ENCODE measurements at places on chromosomes 7 and 10. TPM values are rescaled to one million over a fixed set of nuclear protein-coding genes. Genes with fewer than 3 reads are reported as not detected.

The ADCYAP1R1 gene
- polyA plus RNA-seq: 0.75 TPM

The MLXIPL gene
- polyA plus RNA-seq: 4.8 TPM

The NRCAM gene
- 27.3 TPM for polyA plus RNA-seq

The MYH16 gene
- polyA plus RNA-seq: 0.20 TPM

The SPDYE11 gene
- polyA plus RNA-seq: 1.6 TPM

The SPAM1 gene
- polyA plus RNA-seq: 0.10 TPM

DNA sequence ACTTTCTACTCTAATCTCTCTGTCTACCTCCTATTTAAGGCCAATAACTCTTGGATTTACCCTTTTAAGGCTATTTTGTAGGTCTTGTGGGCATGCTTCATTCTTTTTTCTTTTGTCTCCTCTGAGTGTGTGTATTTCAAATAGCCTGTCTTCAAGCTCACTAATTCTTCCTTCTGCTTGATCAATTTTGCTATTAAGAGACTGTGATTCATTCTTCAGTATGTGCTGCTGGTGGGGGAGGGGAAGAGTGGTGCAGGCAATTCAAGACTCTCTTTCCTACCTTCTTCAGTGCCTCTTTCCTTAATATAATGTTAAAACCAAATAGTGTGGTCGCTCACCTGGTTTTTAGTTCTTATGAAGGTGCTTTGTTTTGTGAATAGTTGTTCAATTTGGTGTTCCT is 20.0 kb downstream of the ABCB1 start:
- DNase-seq: no peak

DNA sequence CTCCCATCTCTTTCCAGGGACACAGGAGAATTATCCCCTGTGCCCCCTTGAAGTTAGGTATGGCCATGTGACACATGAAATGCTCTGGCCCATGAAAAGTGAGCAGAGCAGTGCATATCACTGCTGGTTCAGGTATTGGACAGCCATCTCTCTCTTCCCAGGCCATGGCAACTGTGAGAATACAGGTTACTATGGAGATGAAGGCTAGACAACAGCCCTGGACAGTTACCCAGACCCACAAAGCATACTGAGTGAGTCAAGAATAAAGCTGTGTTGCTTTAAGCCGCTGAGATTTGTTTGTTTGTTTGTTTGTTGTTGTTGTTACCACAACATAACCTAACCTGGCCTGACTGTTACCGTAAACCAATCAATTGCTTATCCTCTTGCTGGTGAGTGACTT is 722.3 kb downstream of the KCNMA1 start:
- DNase-seq: no peak

DNA sequence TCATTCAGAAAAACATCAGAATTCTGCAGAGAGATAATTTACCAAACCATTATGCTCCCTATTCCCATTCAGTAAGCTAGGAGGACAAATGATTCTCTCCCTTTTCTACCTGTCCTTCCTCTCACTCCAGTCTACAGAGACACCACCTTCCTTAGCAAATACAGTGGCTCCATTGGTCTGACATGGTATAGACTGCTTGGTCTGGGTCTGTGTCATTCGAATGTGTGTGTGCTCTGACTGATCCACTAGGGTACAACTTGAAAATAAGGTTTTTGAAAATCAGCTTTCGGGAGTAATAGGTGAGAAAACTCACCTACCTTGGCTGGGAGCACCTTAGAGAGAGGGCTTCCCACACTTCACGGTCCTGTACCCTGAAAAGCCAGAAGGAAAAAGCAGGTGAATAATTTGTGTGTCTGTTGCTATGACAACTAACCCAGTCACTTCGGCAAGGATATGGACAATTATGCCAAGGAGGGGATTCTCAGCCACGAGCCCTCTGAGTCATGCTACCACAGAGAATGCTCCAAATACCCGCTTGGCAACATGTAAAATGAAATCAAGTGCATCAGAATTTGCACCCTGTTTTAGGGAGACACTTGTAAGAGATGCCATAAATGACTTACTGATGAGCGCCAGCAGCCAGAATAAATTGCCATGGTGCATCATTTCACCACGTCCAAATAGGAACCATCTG is 114.5 kb upstream of the PRKCQ start:
- DNase-seq: no peak

DNA sequence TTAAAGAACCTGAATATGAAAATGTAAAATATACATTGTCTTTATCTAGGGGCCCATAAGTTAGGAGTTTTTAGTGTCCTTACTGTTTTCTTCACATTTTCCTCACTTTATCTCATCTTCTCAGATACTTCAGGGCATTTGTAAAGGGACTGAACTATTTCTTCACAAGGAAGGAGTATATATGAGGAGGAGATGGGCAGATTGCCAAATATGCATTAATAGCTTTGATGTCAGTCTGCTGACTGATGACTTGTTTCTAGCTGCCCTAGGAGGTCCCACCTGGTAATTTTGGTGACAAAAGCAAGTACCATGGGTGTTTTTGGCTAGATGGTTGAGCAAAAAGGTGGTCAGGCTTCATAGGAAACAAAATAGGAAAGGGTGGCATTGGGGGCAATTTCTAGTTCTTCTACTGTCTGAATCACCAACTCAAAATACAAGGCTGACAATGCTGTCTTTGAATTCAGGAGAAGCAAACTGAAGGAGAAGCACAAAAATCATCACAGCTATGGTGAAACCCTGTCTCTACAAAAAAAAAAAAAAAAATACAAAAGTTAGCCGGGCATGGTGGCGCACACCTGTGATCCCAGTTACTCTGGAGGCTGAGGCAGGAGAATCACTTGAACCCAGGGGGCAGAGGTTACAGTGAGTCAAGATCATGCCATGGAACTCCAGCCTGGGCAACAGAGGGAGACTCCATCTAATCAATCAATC is 10.4 kb upstream of the STRIP2 start:
- no peak for DNase-seq

DNA sequence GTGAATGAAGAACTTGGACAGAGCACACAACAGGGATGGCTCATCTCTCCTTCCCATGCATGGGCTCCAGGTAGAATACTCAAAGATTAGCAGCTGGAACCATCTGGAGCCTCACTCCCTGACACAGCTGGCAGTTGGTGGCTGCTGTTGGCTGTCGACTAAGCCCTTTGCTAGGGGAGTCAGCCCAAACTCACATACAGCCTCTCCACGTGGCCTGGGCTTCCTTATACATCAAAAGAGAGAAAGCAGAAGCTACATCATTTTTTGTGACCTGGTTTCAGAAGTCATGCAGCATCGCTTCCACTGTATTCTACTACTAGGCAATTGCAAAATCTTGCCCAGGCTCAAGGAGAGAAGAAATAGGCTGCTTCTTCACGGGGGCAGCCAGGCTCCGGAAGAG is 24.4 kb downstream of the ASNS start:
- no peak for DNase-seq

- no peak for DNase-seq
Measured at GRCh38 chr10:14843327-14843988, 5.4 kb downstream of the HSPA14 start.

DNA sequence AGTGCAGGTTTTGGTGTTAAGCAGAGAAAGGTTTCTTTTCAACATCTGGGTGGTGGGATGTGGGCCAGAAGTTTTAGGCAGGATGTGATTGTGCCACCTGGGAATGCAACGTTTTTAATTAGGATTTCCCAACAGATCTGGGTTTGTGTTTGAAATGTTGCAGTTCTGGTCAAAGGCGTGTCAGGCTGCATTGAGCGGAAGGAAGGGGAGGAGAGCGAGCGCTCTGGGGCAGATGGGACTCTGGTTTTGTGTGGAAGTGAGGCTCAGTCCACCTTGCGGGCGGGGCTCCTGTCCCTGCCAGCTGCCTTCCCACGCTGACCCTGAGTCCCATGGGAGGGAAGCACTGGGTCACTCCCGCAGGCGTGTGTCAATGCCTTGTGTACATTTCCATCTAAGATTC is 767.7 kb downstream of the KCNMA1 start:
- no peak for DNase-seq

- DNase-seq: no peak
Measured at GRCh38 chr7:38798552-38799267, 110.3 kb downstream of the VPS41 start.
